ENCODE measurements at places on chromosomes 6 and 20.

DNA sequence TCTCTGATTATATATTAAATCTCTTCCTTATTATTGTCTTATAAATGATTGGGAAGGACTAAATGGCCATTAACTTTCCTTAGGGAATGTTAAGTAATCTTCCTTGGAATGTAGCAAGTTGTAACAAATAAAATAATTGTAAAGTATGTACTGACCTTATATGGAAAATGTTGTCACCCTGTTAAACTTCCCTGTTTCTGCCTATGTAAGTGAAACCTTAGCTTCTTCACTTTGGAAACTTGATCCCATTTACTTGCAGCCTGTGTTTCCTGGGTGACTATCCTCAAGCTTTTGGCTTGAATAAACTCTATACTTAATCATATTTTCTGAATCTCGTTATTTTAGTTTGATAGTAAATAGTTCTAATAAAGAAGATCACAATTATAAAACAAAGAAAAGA, 519.5 kb upstream of the PTCHD4 start:
- DNase-seq = no peak

DNA sequence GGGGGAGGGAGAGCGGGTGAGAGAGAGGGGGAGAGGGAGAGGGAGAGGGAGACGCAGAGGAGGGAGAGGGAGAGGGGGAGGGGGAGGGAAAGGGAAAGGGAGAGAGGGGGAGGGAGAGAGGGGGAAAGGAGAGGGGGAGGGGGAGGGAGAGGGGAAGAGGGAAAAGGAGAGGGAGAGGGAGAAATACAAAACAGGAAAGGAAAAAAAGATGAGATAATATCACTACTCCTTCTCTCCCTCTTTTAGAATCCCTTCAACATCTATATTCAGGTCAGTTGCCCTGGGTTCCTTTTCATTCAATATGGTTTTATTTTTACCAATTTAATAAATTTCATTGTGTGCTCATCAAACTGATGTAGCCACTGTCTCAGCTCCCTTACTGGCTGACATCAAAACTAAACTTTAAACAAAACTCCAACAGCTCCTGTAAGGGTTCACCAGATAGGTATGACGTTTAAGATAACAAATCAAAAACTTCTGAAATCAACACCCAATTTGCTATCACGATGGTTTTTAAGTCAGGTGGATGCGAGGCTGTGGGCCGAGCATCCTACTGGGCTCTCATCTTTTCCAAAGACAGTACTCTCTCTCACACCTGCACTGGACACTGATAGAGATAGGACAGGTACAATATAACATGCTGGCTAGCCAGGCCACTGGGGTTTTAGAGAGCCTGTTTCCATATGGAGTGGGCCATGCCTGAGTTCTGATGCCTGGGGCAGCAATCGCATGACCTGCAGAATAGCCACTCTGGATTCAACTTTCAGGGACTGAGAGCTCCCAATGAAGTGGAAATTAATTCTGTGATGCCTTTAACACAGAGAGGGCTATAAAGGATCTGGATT, 99.5 kb downstream of the FYN start:
- DNase-seq = no peak

GRCh38 chr6:111590209-111590980, 15.3 kb downstream of the TRAF3IP2 start:
- DNase-seq = no peak

DNA sequence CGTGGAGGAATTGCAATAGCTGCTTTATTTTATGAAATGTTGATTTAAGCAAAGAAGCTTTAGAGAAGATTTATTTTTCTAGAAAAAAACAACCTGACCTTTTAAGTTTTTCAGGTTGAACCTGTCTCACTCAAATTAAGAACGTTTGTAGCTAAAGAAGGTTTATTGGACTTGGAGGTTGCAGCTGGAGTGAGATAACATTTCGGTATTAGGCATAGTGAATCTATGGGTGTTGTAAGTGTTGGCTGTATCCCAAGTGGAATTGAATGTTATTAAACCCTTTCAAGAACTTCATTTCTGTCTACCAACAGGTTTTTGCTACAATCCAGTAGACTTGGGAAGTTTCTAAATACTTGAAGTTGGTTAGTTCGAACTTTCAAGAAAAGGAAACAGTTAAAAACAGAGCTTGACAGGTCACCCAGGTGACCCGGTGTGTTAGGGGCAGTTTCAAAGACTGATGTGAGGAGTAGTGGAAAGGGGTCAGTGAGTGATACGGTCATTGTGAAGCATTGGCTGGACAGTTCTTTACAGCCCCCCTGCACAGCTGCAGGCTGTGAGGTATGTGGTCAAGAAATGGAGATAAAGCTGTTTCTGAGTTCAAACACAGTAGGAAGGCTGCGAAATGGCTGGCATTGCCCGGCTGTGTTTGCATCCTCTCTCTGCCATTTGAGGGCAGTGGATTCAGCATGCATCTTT, 2.4 kb upstream of the TBCC start:
- DNase-seq = no peak

GRCh38 chr6:166046226-166046625, 121.4 kb downstream of the TBXT start:
- no peak for DNase-seq

DNA sequence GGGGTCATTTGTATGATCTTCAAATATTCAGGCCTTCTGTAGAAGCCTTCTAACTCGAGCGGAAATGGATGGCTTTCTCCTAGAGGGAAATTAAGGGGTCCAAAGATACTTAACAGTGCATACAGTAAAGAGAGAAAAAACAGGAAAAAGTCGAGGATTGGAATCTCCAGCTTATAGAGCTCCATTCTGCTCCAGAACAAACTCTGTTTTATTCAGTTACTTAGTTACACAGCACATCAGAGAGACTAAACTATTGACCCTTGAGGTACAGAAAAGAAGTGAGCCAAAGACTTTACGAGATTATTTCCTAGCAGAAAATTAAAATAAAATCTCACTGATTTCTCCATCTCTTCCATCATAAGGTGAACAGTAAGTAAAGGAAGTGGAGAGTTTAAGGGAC, 43.8 kb upstream of the DSE start:
- DNase-seq = no peak

DNA sequence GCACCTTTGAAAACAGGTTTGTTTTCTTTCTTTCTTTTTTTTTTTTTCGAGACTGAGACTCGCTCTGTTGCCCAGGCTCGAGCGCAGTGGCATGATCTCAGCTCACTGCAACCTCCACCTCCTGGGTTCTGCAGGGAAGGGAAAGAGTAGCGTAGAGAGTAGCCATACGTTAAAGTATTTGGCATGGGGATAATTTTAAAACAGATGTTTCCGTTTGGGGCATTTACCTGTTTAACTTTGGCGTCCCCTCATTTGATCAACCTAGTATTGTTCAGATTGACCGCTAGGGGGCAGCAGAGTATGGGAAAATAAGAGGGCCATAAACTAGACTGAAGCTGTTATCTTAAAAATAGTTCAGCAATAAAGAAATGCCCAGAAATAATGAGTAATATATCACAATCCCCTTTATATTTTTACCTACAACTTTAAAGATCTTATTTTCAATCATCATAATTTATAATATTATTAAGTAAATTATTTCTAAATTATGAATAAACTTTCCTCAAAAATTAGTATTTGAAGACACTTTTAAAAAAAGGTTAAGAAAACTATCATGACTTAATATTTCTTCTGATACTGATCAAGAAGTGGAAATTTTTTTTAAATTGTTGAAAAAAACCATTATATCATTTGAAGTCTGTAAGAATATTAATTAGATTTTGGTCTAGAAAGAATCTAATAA, 7.6 kb upstream of the TAAR9 start:
- peak; percentile 76 for DNase-seq

GRCh38 chr6:14676064-14676463, 558.5 kb downstream of the CD83 start:
- no peak for DNase-seq

- DNase-seq = peak; percentile 66
Observed at GRCh38 chr6:139144490-139145085, 9.7 kb downstream of the HECA start.

DNA sequence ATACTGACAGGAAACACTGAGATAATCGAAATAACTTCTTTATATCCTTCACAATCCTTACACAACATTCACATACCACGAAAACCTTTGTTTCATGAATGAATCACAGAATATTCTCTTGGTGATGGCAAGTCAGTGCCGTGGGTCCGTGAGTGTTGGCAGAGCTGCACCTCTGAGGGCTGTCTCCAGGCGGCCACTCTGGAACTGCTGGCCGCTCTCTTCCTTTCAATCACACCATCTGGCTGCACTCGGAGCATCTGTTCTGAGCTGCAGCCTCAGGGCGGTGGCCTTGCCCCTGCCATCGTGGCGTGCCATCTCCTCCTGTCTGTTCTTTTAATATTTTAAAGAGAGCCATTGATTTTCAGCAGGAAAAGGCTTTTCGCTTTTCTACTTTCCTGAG, 129.4 kb upstream of the AFDN start:
- no peak for DNase-seq

DNA sequence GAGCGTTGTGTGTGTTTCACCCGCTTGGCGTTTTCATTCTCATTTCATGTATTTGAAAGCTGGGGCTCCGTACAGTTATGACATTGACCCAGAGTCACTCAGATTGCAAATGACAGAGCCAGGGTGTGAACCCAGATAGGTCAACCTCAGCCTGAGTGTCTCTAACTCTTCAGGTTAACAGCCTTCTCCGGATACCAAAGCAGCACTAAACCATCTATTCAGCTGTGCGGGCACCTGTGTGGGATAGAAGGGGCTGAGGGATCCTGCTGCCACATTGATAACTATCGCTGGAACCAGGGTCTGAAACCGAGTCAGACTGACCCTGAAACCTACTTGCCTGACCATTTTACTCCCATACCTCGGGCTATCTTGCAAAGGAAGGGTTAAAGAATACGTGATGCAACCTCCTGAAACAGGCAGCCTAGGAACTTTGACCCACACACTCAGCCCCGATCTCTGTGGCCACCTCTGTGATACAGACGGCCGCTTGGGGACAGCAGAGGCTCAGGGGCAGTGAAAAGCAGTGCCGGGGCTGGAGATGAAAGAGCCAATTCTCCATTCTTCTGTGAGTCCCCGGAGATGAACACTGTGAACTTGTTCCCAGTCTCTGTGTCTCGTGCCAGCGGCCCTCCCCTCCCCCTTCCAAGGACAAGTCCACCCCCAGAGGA, 233.5 kb upstream of the QKI start:
- DNase-seq = peak; percentile 6

DNA sequence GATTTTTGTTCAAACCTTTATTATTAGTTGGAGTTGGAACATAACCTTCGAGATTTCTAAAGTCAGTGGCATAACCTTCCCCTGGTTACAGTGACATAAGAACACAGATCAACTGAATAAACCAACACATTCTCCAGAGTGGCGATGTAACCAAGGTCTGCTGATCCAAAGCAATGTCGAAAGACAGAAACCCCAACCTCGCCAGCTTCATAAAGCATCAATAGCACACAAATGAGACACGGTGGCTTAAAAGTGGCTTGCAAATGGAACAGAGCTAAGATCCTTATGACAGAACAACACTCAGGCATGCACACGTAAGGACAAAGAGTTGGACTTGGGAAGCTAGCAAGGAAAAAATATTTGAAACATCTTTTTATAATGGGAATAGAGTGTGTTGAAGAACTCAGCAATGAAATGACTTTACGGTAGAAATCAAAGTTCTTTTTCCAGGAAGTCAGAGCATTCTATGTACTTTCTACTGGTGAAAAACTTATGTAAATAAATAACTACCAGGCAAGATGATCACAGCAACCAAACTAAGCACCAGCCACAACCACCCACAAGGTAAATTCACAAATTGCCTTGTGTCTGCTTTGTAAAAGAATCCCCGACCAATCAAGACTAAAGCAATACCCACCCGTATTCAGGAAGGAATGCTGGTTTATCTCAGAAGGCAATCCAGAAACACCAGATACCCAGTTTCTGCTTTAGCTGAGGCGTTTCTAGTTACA, 61.0 kb upstream of the NHSL1 start:
- DNase-seq = no peak

- DNase-seq = no peak
Observed at GRCh38 chr20:36415475-36416002, 109.4 kb downstream of the DLGAP4 start.

DNA sequence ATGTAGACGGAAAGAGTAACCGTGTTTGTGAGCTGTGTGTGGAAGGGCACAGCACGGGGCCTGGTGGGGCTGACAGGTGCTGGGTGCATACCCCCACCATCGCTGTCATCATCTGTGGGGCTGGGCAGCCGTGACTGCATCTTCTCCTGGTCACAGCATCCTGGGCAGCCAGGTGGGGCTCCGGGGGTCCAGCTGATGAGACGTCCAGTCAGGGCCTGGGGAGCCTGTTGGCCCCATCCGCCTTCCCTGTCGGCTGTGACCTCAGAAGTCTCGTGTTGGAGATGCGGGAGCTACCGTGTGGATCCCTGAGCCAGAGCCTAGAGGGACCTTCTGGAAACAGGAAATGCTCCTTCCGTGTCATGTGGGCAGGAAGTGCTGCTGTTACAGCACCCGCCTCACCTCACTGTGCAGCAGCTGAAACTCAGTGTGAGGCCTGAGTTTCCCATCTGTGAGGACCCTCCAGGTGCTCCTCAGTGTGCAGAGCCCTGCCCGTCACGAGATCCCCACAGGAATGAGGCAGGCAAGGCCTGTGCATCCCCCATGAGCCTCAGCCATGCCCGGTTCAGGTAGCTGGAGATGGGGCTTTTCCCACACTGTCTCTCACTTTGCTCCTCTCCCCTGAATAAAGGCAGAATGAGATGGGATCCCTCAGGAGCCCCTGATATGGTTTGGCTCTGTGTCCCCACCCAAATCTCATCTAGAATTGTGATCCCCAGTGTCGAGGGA, 108.7 kb downstream of the ERMARD start:
- no peak for DNase-seq

GRCh38 chr6:127216810-127217789, 49.6 kb upstream of the RNF146 start:
- DNase-seq = no peak

DNA sequence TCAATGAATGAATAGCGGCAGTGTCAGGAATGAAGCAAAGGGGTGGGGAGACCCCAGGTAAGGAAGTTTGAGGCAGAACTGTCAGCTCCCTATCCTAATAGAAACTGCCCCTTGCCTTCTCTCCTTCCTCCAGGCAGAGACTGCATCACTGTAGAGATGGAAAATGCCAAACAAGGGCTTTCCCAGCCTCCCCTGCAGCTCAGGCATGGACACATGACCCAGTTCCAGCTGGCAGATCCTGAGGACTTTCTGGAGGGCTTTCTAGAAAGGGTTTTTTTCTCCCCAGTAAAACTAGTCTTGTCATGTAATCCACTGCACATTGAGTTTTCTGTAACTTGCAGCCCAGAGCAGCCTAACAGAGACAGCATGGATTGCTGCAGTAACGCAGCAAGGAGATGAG, 17.9 kb upstream of the PNPLA1 start:
- no peak for DNase-seq

DNA sequence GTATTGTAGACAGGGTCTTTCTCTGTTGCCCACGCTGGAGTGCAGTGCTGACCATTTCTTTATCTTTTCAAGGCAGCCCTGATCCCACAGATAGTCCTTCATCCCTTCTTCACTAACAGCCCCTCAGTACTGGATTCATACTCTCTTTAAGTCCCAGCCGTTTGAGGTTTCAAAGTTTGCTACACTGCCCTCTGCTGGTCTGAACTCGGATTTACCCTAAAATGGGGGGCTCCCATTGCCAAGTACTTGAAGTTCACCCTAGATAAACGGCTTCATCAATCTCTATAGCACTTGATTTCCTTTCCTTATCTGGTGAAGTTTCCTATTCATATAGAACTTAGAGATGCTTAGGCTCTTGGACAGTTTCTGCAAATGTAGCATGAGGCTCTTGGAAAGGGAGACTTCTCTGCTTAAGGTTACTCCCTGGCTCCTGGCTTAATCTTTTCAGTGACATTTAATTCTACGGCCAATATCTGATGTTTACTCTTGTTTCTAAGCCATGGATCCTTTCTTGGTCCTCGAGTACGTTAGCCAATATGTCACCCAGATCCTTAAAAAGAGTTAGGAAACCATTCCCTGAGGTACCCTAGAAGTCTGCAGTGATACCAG, 21.4 kb upstream of the PREP start:
- peak; percentile 67 for DNase-seq
